ENCODE measurements at places on chromosomes 3 and 15. TPM values are rescaled to one million over a fixed set of nuclear protein-coding genes. Genes with fewer than 3 reads are reported as not detected.

GRCh38 chr3:99487894-99488293 lies 150.5 kb upstream of the COL8A1 start:
- H3K4me1 ChIP-seq: peaks cover 7% of the 10 kb centered on the region
- no peaks in the 10 kb centered on the region for H3K27me3 ChIP-seq
- no peak overlapping the region for H3K27ac ChIP-seq

DNA sequence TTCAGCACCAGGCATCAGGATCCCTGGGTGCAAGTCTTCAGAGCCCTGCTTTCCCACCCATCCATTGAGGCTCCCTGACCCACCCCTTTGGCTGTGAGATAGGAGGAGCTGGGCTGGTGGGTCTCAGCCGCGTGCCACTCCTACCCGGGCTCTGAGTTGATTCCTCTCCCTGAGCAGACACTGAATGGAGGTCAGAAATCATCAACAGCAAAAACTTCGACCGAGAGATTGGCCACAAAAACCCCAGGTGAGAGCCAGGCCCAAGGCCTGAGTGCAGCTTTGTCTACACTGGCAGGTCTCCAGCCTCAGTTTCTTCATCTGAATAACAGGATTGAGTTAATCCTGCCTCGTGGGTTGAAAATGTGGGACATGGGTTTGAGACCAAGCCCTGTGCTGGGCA lies 7.8 kb downstream of the TMEM43 start:
- no peaks in the 10 kb centered on the region for H3K27me3 ChIP-seq
- H3K27ac ChIP-seq: no peak overlapping the region
- H3K4me3 ChIP-seq: no peak overlapping the region
- DNase-seq: peak; percentile 86
- peaks cover 93% of the 10 kb centered on the region for H3K36me3 ChIP-seq

DNA sequence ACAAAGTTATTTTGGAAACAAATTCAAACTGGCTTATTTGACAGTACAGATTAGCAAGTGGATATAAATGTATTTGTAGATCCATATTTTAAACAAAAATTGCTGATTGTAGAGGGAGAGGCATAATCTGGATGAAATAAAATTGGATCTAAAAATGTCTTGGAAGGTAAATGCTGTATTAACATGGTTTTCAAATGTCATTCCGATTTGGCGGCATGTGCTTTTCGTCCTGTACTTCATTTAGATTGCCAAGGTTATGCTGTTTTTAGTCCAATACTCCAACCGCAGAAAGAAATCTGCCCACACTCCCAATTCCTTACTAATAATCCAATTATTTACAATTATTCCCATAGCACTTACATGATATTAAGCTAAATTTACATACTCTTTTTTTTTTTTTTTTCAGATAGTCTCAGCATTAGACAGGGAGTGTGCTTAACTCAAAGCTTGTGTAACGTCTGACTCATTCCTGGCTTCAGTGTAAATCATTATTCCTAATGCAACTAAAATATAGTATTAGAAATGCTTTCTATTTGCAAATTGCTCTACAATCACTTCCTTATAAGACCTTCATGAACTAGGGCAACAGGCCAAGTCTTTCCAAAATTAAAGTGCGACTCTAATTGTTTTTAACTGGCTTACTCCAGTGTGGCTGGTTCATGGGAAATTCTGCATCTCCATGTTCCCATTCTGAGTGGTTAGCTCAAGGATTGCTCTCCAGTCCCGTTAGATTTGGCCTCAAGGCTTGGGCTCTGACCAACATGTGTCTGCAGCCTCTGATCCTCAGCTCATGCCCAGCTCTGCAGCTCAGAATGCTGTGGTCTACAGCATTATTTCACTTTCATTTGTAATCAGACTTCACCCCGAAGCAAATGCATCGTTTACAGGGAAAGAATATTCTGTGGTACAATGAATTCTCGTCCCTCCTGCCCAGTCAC lies 103.9 kb downstream of the FBN1 start:
- H3K27ac ChIP-seq: peak overlapping the region; percentile 78
- H3K27me3 ChIP-seq: no peaks in the 10 kb centered on the region
- H3K4me1 ChIP-seq: peaks cover 60% of the 10 kb centered on the region

DNA sequence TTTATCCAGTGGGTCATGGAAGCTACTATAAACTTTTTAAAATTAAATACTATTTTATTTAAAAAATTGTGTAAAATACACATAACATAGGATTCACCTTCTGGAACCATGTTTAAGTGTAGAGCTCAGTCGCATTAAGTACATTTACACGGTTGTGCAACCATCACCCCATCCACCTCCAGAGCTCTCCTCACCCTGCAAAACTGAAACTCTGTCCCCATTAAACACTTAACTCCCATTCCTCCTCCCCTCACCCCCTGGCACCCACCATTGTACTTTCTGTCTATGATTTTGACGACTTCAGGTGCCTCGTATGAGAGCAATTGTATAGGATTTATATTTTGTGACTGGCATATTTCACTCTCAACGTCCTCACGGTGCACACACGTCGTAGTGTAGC lies 70.7 kb downstream of the APBA2 start:
- no peaks in the 10 kb centered on the region for H3K36me3 ChIP-seq
- no peaks in the 10 kb centered on the region for H3K27me3 ChIP-seq
- no peak for DNase-seq
- no peak overlapping the region for H3K27ac ChIP-seq

- peaks cover 37% of the 10 kb centered on the region for H3K27me3 ChIP-seq
- H3K36me3 ChIP-seq: no peaks in the 10 kb centered on the region
- no peak for DNase-seq
- H3K27ac ChIP-seq: no peak overlapping the region
Measured at GRCh38 chr3:15154326-15154725, 51.7 kb upstream of the CAPN7 start.

PLA2G4F gene
- not detected for total RNA-seq

GOLGA6B gene
- total RNA-seq: not detected

DNA sequence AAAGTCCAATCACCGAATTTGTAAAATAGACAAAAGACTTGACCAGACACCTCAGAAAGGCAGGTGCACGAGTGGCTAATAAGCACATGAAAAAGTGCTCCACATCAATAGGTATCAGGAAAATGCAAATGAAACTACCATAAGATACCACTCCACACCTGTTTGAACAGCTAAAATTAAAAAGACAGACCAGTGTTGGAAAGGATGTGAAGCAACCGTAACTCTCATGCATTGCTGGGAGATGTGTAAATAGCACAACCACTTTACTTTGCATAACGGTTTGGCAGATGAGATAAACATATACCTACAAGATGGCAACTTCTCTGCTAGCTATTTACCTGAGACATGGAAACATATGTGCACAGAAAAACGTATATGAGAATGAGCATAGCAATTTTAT lies 56.9 kb downstream of the CADPS start:
- no peaks in the 10 kb centered on the region for H3K4me1 ChIP-seq
- H3K27ac ChIP-seq: no peak overlapping the region
- no peaks in the 10 kb centered on the region for H3K36me3 ChIP-seq
- DNase-seq: no peak
- H3K27me3 ChIP-seq: no peaks in the 10 kb centered on the region

DNA sequence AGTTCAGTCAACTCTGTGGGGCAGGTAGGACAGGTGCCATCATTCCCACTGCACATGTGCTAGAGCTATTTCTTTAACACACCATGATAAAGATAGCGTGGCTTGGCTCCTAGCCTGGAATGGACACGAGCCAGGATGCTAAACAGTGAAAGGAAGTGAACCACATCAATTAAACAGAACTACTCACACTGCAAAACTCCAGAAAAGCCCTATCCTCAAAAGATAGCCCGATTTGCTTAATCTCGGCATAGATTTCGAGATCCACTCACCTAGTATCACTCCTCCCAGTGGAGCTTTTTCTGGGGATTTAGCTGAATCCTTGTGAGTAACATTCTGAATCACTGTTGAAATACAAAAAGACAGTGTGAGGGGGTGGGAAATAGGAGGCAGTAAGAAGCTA lies 118.0 kb downstream of the ABI3BP start:
- H3K27ac ChIP-seq: peak overlapping the region; percentile 51
- DNase-seq: no peak
- H3K27me3 ChIP-seq: no peaks in the 10 kb centered on the region
- peaks cover 11% of the 10 kb centered on the region for H3K36me3 ChIP-seq
- no peak overlapping the region for H3K4me3 ChIP-seq

GRCh38 chr15:64916365-64916764 lies 4.7 kb downstream of the ANKDD1A start:
- H3K27ac ChIP-seq: no peak overlapping the region
- H3K36me3 ChIP-seq: no peaks in the 10 kb centered on the region
- no peak for DNase-seq
- H3K27me3 ChIP-seq: no peaks in the 10 kb centered on the region
- H3K4me3 ChIP-seq: no peak overlapping the region

PPARG gene
- total RNA-seq: 7.2 TPM

GRCh38 chr3:168134931-168135330 lies 39.2 kb upstream of the GOLIM4 start:
- DNase-seq: no peak
- no peaks in the 10 kb centered on the region for H3K27me3 ChIP-seq
- H3K4me3 ChIP-seq: no peak overlapping the region
- no peaks in the 10 kb centered on the region for H3K4me1 ChIP-seq
- no peak overlapping the region for H3K27ac ChIP-seq
- H3K36me3 ChIP-seq: no peaks in the 10 kb centered on the region

DNA sequence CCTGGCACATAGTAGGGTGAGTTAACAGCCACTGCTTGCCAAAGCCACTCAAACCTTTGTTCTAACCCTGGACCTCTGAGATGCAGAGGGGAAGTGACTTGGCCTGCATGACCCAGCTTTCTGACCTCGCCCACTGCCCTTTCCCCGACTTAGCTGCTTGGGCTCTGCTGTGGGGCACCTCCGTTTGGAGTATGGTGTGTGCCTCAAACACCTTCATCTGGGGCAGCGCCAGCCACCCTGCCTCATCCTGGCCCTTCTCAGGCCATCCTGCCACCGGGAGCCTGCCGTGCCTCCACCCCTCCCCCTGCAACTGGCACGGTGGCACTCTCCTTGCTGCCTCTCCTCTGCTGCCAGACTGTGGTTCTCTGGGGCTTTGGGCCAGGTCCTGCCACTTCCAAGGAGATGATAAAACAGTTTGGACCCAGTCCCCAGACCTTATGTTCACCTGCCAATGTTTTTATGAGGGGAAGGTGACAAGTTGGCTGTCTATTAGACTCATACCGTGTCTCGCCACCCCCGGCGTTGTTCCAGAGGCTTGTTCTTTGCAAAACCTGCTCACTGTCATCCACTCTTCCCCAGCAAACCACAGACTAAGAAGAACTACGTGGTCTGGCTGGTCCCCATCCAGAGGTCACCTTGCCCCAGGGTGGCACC lies 32.2 kb downstream of the SLC6A6 start:
- no peak overlapping the region for H3K27ac ChIP-seq
- peaks cover 49% of the 10 kb centered on the region for H3K4me1 ChIP-seq
- H3K36me3 ChIP-seq: peaks cover 9% of the 10 kb centered on the region
- H3K4me3 ChIP-seq: no peak overlapping the region
- no peaks in the 10 kb centered on the region for H3K27me3 ChIP-seq

- no peak for DNase-seq
- H3K27ac ChIP-seq: no peak overlapping the region
- no peaks in the 10 kb centered on the region for H3K36me3 ChIP-seq
- peaks cover 6% of the 10 kb centered on the region for H3K4me1 ChIP-seq
Measured at GRCh38 chr15:91974321-91974720, 120.8 kb downstream of the SLCO3A1 start.

CISH gene
- total RNA-seq: 1.2 TPM

DNA sequence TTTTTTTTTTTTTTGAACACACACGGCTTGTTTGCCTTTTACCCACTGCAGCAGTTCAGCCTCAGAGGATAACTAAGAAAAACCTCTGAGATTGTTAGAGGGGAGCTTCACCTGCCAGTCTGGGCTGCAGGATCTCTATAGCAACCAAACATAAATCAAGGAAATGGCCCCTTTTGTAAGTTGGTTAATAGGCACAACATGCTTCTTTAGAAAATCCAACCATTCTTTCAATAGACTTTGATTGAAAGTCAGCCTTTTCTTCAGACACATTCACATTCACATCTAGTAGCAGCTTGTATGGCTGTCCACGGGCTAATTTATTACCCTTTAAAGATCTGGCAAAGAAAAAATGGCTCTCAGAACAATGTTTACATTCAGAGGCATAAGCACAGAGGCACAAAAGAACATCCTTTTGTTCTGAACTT lies 136.6 kb upstream of the RARB start:
- no peaks in the 10 kb centered on the region for H3K27me3 ChIP-seq
- H3K4me3 ChIP-seq: no peak overlapping the region
- no peaks in the 10 kb centered on the region for H3K4me1 ChIP-seq

MAP2K1 gene
- total RNA-seq: 21.2 TPM

DNA sequence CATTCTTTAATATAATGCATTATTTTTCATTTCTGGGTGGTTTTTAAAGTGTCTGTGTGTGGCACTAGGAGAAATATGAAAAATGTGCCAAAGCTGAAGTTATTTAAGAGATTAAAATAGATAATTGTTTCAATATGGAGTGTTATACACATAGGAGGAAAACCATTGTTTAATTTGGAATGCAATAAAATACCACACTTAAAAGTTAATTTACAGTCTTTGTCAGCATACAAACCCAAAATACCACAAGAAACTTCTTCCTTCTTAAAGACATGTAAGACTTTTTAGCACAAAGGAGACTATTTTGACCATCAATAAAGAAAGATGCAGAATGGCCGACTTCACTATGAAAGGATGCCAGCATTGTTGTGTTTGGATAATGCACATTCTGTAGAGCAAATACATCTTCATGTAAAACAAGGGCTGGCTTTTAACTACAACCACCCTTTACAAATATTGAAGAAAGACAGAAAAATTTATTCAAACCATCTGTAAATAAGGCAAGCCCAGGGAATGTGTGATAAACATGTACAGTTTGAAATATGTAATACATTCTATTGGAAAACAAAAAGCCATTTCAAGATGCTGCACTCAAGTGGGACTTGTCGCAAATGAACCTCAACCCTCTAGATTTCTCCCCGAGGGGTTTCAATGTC lies 1146.6 kb downstream of the ROBO1 start:
- no peaks in the 10 kb centered on the region for H3K27me3 ChIP-seq
- H3K36me3 ChIP-seq: no peaks in the 10 kb centered on the region
- no peak overlapping the region for H3K4me3 ChIP-seq
- DNase-seq: no peak

DNA sequence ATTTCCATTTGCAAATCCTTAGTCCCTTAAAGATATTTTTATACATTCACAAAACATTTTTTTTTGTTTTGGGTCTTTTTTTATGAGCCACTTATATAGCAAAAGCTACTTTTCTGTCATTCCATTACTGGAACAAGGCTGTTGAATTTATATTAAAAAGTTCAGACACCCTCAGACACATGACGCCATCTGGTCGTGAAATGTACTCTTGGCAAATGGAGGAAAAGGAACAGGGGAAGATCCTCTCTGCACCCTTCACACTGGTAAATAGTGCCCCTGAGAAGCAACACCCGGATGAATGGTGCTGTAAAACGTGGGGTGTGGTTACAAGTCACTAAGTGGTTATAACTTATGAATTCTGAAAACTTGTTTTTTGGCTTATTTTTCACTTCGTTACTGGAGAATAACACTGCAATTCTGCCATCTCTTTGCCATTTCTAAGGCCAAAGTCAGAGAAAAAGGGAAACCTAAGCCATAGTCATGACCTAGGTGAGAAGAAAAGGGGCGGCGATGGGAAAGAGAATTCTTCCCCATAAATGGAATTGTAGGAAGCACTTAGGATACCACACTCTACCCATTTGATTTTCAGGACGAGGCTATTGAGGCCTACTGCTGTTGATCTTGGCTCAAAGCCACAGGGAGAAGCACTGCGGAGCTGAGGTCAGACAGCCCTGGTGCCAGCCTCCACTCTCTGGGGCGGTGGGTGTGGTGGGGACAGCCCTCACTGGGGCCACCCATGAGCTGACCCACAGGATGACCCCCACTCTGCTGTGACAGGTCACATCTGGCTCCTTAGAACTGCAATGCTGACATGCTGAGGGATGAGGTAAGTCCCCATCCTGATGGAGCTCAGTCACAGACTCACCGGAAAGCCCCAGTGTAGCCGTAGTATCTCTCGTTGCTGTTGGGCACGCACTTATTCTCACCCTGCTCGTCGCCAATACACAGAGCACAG lies 21.9 kb downstream of the LTF start:
- no peaks in the 10 kb centered on the region for H3K36me3 ChIP-seq
- H3K27me3 ChIP-seq: peaks cover 20% of the 10 kb centered on the region
- no peak for DNase-seq
- H3K4me1 ChIP-seq: no peaks in the 10 kb centered on the region

All from osteoblast (primary cell).